Epithelial cell of esophagus (primary cell): ENCODE measurements at places on chromosomes 3 and 15.

DNA sequence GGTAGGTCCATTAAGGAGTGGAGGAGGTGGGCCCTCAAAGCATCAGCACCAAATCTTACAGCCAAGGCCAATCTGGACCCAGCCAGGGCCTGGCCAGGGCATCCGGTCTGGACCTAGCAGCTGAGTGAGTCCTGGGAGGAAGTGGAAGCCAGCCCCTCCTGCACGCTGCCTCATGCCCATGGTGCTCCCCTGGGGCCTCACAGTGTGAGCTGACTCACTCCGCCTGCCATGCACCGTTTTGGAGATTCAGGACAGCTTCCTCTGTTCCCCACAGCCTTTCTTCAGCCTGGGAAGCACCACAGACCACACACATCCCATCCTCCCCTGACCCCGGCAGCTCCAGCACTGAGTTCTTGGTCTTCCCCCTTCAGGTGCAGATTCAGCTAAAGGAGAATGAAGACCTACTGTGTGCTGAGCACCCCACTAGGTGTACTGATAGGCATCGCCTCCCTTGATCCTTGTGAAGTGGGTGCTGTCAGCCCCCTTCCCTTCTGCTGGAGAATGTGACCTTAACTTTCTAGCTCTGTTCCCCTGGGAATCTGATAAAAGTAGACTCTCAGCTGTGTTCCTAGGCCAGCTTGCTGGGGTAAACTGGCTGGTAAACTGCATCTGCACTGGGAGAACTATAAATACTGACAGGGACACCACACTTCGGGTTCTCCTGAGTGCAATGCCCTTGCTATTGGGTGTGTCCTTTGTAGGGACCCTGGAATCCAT lies 36.8 kb upstream of the SEC13 start:
- DNase-seq = peak; percentile 87

DNA sequence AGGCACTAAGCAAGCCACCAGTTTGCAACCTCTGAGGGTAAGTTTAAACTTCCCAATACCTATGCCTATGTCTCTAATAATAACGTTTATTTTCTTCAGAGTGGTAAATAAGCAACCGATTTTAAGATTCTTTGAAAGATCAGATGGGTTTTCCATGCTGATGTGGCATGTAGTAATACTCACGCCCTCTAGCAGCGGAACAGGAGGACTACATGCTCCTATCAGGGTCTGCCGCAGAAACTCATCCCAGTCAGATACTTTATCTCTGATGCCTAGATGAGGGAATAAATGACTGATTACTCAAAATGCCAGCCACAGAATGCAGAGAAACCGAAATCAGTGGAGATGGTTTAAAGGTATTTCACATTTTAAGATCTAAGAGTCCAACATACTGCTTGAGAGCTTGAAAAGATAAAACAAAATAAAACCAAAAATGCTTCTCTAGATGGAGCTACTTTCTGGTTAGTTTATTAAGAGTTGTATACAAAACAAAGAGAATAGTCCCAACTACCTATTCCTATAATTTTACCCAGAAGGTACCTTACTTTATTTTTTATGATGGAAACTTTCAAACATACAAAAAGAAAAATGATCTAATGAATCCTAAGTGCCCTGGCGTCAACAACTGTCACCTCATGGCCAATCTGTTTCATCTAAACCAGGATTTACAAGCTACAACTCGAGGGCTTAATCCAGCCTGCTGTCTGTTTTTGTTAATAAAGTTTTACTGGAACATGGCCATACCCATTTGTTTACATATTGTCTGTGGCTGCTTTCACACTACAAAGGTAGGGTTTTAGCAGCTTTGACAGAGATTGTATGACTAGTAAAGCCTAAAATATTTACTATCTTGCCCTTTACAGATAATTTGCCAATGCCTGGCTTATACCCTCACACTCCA lies 37.5 kb upstream of the STIMATE start:
- DNase-seq = peak; percentile 68

DNA sequence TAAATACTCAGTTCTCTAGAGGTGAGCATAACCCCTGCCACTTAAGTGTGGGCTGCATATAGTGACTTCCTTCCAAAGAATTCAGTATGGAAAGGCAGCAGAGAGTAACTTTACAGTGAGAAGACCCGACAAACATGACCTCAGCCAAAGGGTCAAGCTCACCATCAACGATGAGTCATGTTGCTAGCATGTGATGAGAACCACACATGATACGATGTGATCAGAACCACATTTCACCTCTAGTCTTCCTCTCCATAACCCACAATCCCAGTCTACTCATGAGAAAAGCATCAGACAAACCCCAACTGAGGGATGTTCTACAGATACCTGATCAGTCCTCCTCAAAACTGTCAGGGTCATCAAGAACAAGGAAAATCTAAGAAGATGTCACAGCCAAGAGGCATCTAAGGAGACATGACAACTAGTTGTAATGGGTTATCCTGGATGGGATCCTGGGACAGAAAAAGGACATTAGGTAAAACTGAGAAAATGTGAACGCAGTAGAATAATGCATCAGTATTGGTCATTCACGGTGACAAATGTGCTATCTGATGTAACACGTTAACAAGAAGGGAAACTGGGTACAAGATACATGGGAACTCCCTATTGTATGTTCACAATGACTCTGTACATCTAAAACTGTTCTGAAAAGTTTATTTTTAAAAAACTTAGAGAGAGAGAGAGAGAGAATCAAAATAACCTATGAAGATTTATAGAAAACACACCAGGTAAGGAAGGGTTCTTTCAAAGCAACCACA lies 28.3 kb downstream of the SEC61A1 start:
- peak; percentile 29 for DNase-seq

- no peak for DNase-seq
Measured at GRCh38 chr3:72141264-72141663, 356.3 kb upstream of the PROK2 start.

- DNase-seq = no peak
Measured at GRCh38 chr3:71984843-71985613, 200.1 kb upstream of the PROK2 start.

DNA sequence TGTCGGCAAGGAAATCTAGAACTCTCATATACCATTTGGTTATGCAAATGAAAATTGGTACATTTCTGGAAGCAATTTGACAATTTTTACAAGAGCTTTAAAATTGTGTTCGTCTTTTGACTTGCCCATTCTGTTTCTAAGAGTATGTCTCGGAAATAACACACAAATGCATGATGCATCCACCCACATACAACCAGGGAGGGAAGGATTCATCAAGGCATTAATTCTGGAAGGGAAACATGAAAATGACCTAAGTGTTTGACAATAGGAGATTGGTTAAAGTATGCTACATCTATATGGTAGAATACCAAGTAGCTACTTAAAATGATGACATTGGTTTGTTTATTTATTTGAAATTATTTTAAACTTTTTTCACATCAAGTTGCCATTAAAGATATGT lies 58.6 kb downstream of the PIAS1 start:
- DNase-seq = peak; percentile 32

GRCh38 chr15:25245801-25246622 lies 192.8 kb downstream of the UBE3A start:
- no peak for DNase-seq

GRCh38 chr3:115341208-115341607 lies 194.1 kb upstream of the ZBTB20 start:
- DNase-seq = peak; percentile 77

DNA sequence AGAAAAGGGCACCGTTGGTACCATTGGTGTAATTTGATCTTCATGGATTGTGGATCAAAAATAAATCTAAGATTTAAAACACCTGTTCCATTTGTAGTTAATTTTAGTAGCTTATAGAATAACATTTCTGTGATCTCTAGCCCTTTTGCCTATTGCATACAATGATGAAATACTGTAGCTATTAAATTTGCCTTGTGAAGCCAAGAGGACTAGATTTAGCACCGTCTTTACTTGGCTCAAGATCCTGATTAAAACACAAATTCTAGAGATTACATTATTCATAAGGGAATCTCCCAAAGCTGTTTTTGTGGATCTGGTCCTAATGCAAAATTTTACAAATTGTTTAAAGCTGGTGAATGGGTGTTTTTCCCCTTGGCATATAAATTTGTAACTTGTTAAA lies 8.2 kb downstream of the TBC1D23 start:
- DNase-seq = no peak

DNA sequence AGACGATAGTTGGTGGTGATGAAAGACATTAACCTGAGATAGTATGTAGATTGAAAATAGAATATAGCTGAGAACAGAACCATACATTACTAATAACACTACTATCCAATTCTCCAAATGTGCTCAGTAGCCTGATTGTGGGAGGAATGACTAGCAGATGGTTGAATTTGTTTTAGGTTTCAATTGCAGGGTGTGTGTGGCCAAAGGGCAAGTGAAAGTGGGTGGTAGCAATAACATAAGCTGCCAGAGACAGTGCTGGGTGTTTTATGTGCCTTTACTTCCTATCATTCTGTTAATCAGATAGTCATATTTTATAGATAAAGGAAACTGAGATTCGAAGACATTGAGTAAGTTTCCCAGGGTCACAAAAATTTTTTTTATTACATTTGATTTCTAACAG lies 249.5 kb upstream of the ARL6 start:
- no peak for DNase-seq

DNA sequence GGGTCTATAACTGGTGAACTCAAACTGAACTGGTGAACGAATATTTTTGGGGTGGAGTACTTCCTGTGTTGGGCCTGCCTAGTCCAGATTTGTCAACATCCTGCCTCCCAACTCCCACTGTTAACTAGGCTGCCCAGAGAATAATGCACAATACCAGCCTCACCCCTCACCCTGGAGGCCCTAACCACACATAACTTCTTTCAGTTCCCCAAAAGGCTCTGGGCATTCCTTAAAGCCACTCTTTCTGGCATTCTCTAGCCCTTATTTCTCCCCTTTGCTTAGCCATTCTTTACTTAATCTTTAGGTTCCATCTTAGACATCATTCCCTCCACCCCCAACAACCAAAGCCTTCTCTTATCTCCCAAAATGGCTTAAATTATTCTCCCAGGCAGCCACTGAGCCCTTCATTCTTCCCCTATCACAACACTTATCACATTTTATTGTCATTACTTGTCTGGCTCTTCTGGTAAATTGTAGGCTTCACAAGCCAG lies 9.1 kb upstream of the SEC11A start:
- DNase-seq = peak; percentile 21

- peak; percentile 30 for DNase-seq
Measured at GRCh38 chr3:144031938-144032337, 60.3 kb downstream of the DIPK2A start.

- DNase-seq = no peak
Measured at GRCh38 chr3:55588146-55588765, 101.2 kb upstream of the WNT5A start.

DNA sequence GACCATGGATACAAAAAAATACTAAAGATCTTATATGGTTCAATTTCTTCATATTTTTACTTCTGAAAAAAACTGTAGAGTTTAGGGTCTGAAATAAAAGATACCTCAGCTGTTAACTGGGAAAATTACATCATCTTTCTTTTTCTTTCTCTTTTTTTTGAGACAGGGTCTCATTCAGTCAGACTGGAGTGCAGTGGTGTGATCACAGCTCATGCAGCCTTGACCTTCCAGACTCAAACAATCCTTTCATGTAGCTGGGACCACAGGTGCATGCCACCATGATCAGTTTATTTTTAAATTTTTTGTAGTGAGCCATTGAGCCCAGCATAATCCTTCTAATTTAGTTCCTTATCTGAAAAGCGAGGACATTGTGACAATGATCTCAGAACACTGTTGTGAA lies 39.6 kb upstream of the TKT start:
- DNase-seq = no peak
